NCI-H2081 (cell line): ENCODE measurements at places on chromosomes 6 and 20.

DNA sequence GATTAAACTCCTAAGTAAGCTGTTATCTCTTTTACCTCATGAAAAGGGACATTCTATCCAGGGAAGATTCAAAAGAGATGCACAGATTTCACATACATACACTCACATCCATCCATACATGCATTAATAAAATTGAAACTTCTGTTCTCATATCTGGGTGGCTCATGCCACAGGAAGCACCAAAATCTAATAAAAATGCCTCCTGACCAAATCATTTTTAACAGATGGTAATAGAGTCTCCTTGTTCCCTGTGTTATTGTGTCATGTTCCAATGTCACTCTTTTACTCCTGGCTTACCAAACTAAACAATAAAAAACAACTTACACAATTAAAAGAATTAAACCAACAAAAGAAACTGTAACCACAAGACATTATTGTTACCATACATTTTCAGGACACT is 742.1 kb upstream of the MANEA start:
- no peak for DNase-seq

GRCh38 chr6:71489736-71490135 is 201.1 kb downstream of the OGFRL1 start:
- no peak for DNase-seq

- DNase-seq: no peak
Observed at GRCh38 chr6:8282380-8282779, 153.0 kb downstream of the SLC35B3 start.

- DNase-seq: no peak
Observed at GRCh38 chr20:25022680-25023079, 30.1 kb upstream of the APMAP start.

GRCh38 chr20:6333110-6333509 is 210.3 kb upstream of the FERMT1 start:
- DNase-seq: no peak

- no peak for DNase-seq
Observed at GRCh38 chr20:48732081-48732829, 95.5 kb downstream of the PREX1 start.

GRCh38 chr6:159125951-159126352 is 43.2 kb upstream of the FNDC1 start:
- DNase-seq: no peak

GRCh38 chr6:56789342-56789741 is 146.7 kb upstream of the DST start:
- no peak for DNase-seq

DNA sequence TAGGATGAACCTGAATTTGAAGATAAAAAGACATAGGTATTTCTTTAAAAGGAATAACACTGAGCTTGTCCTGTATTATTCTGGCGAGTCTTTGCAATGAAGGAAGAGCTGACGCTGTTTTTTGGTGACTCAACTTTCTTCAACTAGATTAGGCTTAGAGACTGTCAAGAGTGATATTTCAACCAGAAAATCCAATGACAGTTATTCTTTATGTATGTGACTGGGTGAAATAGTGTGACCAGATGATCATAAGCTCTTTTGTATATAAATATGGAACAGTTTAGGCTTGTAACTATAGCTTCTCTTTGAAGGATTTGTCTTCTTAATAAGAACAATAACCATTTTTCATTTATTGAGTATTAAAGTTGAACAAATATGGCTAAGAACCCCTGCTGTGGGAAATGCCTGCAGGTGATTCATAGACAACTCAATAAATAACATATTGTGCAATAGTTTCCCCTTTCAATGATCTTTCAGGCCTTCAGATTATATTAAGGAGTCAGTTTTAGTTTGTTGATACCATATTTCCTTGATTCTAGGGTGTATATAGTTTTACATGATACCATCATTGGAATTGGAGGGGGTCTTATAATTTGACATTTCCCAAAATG is 265.6 kb upstream of the JAG1 start:
- DNase-seq: no peak

- no peak for DNase-seq
Observed at GRCh38 chr6:76770281-76770680, 693.0 kb downstream of the HTR1B start.

DNA sequence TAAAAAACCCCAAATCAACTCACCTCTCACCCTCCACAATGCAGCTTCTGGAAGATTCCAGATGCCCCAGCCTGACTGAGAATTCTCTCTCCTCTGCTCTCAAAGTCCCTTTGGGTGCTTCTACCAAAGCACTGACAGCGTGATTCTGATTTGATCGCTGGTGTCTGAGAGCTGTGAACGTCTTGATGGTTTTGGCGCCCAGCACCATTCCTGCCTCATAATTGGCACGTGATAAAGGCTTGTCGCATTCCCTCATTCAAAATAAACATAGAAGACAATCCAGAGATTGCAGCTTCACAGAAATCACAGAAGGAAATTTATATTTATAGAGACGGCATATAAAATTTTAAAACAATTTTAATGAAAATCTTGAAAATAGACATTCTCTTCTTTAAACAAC is 24.1 kb upstream of the ECI2 start:
- DNase-seq: no peak
